IPS DF 6.9 (cell line): ENCODE measurements at places on chromosomes 7 and 10.

- no peak for DNase-seq
These were observed 34.8 kb upstream of the ARHGAP22 start for GRCh38 chr10:48639632-48640031.

- DNase-seq: no peak
These were observed 21.4 kb upstream of the LEP start for GRCh38 chr7:128219636-128220035.

- peak; percentile 63 for DNase-seq
These were observed 57.5 kb upstream of the CHCHD3 start for GRCh38 chr7:133139350-133139749.

- no peak for DNase-seq
These were observed 5.8 kb downstream of the FZD9 start for GRCh38 chr7:73439410-73439704.

GRCh38 chr7:148914208-148914777 is 30.2 kb upstream of the EZH2 start:
- DNase-seq: no peak

GRCh38 chr10:78175444-78176015 is 141.9 kb downstream of the RPS24 start:
- DNase-seq: no peak

GRCh38 chr7:40757109-40757508 is 622.3 kb downstream of the SUGCT start:
- no peak for DNase-seq

- DNase-seq: no peak
These were observed 83.6 kb downstream of the PROSER2 start for GRCh38 chr10:11906714-11907113.

- DNase-seq: no peak
These were observed 884 bp upstream of the PRF1 start for GRCh38 chr10:70603449-70603801.

- no peak for DNase-seq
These were observed 483 bp downstream of the EDRF1 start for GRCh38 chr10:125720002-125720382.

DNA sequence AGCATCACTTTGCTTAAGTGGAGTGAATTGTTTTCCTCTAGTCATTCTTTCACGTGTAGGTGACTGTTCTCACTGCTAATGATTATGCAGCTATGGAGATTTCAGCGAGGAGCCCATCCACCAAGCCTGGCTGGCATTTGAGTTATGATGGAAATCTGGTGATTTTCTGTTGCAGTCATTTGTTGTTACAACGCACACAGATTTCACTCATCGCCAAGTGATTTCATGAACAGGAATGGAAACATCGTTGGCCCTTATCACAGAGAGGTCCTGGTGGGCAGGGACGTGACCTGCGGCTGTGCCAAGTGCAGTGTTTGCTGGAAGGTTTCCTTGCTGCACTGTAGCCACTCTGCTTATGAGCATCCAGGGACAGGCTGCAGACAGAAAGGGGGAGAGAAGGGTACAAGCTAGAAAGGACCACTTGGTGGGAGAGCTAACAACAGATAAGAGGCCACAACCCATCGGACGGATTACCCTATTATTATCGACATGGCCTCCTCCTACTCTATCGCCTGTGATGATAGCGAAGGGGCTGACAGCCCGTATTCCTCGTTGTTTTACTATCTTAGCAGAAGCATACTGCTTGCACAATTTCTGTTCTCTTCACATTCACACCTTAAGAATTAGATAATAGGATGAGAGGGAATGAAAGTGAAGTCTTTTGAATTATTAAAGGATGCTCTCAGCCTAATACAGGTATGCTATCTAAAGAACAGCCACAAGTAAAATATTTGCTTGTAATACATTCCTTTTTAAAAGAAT is 99.0 kb upstream of the PITRM1 start:
- DNase-seq: no peak

- DNase-seq: no peak
These were observed 70.1 kb upstream of the HECW1 start for GRCh38 chr7:43042302-43042701.

DNA sequence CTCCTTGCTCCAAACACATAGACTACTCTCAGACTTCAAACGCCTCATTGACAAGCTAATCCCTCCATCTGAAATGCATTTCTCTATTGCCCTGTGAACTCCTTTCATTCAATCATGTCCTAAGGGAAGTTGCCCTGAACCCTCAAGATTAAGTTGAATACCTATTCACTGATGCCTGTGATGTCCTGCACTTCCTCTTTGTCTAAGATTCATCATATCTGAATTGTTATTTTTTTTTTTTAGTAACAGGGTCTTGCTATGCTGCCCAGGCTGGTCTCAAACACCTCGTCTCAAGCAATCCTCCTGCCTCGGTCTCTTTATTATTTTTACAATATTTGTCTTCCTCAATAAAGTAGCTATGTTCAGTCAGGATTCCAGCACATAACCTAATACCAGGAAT is 3.2 kb downstream of the PSMA2 start:
- DNase-seq: no peak

DNA sequence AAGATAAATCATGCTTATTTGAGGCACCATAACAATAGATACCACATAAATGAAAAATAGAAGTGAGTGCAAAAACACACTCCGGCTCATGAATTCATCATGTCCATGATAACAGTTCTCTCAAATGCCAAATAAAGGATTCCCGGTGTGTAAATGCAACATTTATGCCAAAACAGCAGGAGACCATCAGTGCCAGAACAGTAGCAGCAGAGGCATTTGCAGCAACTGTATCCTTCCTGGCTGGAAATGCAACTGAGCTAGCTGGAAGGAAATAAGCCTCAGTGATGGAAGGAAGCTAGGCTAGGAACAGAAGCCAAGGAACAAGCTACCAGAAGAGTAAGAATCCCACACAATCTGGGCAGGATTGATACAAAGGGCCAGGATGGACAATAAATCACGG is 79.9 kb upstream of the THSD7A start:
- DNase-seq: peak; percentile 25

GRCh38 chr10:93751124-93751523 is 6.6 kb upstream of the LGI1 start:
- no peak for DNase-seq

DNA sequence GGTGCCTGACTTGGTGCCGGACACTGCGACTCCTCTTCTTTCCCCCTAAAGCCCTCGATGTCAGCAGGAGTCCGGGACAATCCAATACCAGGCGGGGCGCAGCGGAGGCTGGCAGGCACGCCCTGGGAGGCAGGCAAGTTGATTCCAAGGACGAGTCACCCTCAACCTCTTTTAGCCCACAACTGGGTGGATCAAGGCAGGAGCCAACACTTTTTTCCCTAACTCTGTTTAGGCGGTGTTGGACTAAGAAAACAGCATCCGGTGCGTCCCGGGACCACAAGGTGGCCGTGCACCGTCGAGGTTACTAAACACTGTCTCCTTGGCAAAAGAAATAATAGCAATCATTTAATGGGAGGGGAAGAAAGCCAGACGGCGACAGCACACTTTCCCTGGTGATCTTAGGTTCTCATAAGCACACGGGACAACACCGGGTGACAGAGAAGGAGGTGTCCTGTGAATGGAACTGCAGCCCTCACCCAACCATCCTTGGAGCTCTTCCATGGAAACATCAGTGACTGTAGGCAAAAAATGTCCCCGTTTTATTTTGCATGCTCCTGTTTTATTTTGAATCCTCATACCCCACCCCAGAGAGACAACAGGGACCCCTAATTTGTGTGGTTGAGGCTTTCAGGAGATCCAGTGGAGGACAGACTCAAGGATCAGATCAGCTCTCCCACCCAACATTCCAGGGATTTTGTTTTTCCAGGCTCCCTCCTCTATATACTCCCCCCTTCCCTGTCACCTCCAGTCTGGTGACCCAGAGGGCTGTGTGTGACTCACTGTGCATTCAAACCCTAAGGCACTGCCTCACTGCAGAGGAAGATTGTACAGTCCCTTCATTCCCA is 1.3 kb upstream of the CALCR start:
- DNase-seq: no peak

GRCh38 chr7:13829914-13830900 is 159.3 kb downstream of the ETV1 start:
- DNase-seq: no peak

GRCh38 chr10:17067376-17068264 is 62.0 kb downstream of the CUBN start:
- DNase-seq: no peak

- no peak for DNase-seq
These were observed 133.2 kb downstream of the WDR37 start for GRCh38 chr10:1189166-1190051.

DNA sequence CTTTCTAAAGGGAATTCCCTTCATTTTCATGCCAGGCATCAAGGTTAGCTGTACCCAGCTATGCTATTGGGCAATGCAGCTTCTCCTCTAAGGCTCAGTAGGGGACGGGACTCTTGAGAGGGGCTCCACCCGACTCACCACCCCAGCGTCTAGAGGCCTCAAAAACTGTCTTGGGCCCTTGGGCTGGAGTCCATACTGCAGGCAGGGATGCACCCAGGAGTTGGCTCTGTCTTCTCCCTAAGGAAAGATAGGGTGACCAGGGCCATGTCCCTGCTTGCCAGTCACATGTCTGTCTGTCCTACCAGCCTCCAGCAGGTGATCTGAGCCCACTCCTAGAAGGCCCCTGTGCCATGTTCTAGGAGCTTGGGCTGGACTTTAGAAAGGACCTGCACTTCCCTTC is 1.2 kb downstream of the OPN4 start:
- DNase-seq: no peak

GRCh38 chr7:46832136-46832535 is 749.8 kb downstream of the TNS3 start:
- no peak for DNase-seq
